ENCODE measurements at places on chromosomes 5 and 9. TPM values are rescaled to one million over a fixed set of nuclear protein-coding genes. Genes with fewer than 3 reads are reported as not detected.

GRCh38 chr5:127892467-127893207 lies 189.4 kb downstream of the CCDC192 start:
- DNase-seq: no peak

DNA sequence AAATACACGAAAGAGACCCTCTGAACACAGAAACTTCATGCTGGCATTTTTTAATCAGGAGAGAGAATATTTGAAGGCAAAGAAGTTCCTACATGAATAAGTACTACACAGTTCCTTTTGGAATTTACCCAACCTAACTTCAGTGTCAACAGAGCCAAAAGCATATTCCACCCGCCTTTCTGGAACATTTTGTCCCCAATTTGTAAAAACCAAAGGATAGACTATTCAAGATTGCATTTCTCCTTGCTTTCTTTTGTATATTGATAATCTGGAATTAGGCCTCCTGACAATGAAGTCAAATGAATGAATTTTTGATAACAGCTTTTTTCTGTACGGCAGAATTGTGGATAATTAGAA lies 39.4 kb upstream of the TRAF1 start:
- no peak for DNase-seq

- peak; percentile 92 for DNase-seq
Observed at GRCh38 chr5:32331217-32331934, 18.6 kb upstream of the MTMR12 start.

OR1J2 gene
- total RNA-seq: not detected

- no peak for DNase-seq
Observed at GRCh38 chr5:101915554-101915953, 380.5 kb downstream of the SLCO4C1 start.

GABBR2 gene
- total RNA-seq: 0.97 TPM

GRCh38 chr5:65103756-65104440 lies 335.2 kb downstream of the CWC27 start:
- no peak for DNase-seq

DNA sequence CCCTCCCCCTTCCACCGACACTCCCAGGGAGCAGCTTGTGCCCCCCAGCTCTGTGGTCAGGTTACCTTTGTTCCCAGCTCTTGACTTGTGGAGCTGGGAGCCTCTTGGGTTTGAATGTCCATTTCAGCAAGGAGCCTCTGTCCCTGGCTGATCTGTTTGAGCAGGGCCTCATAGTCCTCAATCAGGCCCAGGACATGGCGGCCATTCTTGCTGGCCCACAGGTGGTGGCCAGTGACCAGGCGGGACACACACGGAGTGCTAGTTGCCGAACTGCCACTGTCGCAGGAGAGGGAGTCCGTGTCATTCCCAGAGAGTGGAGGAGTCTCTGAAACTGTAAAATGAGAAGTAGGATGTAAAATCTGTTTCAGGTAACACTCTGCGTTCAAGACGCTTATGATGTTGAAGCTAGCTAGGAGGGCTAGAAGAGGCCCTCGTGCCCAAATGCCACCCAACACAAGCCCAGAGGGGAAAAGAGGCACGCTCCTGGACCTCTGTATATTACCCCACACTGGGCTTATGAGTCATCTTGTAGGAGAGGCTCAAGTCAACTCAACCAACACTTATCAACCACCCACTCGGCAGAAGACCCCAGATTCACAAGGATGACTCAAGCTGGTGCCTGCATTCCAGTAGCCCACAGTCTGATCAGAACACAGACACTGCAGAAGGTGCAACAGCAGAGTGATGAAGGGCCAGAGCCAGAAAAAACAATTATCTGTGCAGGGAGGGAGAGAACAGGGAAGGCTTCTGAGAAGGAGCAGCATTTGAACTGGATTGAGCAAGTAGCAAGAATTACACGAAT lies 177.0 kb downstream of the CDK5RAP2 start:
- no peak for DNase-seq

- no peak for DNase-seq
Observed at GRCh38 chr5:133882389-133882695, 86.1 kb downstream of the C5orf15 start.

SPATA31E1 gene
- total RNA-seq: not detected

- DNase-seq: no peak
Observed at GRCh38 chr9:98565152-98566135, 143.3 kb downstream of the GABBR2 start.

ADAMTS6 gene
- total RNA-seq: 0.91 TPM

DNA sequence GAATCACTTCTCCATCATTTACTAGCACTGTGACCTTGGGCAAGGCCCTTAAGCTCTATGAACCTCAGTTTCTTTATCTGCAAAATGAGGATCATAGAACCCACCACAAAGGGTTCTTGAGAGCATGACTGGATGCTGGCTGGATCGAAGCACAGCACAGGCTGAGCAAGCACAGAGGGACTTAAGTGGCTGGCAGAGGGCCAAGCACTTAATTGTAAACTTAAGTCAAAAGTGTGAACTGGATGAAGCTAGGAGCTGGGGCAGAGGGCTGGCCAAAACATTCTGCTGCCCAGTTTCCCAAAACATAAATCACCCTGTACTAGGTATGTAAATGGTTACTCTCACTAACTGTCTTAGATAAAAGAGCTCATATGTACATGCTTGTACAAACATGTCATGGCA lies 112.3 kb upstream of the WWC1 start:
- DNase-seq: no peak

GRCh38 chr9:3150074-3150473 lies 306.2 kb upstream of the PUM3 start:
- no peak for DNase-seq

- no peak for DNase-seq
Observed at GRCh38 chr9:99635032-99635431, 186.7 kb upstream of the NR4A3 start.

DAPK1 gene
- total RNA-seq: 39.1 TPM

DNA sequence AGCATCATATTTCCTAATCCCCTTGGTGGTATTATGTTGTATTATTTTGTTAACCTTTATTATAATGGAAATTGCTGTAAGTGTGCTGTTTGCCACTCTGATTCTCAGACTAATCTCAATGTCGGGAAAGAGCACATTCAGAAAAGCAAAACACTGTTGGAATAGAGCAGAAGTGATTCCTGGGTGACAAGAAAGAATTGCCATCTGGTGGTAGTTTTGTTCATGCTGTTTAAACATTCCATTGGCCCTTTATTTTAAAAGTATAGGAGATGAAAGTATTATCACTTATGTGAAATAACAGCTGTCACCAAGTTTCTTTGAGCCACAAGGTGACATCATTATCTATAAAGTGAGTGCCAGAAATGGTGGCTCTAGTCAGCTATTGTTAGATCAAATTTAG lies 301.3 kb upstream of the SGCD start:
- no peak for DNase-seq

DNA sequence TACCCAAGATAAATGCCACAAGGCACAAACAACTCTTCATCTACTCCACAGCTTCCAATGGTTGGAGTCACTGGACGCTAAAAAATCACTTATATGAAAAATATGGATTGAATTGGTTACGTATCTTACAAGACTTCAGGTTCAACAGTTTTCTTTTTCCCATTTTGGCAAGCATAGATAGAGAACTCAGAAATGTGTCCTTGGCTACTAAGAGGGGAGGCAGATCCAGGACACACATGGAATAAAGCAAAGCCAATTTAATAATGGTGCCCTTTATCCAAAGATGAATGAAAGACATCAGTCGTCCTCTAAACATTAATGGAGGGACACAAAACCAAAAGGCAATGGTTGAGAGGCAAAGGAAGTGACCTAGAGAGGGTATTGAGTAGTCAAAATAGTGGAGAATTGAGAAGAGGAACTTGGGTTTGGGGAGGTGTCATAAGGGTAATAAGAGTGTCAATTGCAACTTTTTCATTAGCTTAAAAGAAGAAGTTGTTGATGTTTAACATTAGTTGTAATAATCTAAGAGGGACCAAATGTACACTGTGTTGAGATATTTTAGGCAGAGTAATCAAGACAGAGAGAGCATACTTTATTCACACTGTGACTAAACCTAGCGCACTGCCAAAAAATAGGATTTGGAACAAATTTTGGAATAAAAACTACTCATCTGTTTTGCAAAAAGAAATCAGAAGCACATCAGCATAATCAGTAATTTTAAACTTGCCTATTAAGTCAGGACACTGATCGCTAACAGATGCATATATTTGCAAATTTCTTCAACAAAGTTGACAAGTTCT lies 308.2 kb downstream of the ARL15 start:
- no peak for DNase-seq

DNA sequence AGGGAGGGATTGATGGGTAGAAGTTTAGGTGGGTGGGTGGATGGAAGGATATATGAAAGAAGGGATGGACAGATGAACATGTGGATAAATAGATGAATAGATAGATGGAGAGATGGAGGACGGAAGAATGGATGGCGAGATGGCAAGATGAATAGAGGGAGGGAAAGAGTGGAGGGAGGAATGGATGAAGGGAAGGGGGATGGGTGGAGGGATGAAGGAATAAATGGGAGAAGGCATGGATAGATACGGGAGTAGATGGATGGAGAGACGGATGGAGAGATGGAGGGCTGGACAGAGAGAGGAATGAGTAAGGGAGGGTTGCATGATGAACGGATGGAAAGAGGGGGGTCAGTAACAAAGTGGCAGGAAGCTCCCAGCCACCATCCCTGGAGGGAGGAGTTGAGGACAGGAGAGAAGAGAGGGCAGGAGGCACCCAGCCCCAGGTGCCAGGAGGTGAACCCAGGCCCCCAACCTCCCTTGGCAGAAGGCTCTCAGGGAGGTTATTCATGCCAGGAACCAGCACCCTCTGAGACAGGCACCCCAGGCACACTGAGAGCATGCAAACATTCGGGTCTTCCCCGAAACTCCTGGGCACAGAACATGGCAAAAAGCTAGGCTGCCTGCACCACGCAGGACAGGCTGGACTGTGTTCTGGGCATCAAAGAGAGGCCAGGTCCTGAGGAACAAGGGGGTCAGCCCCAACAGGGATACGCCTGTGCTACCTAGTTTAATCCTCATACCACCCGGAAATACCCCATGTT lies 9.1 kb downstream of the SARDH start:
- DNase-seq: no peak

DNA sequence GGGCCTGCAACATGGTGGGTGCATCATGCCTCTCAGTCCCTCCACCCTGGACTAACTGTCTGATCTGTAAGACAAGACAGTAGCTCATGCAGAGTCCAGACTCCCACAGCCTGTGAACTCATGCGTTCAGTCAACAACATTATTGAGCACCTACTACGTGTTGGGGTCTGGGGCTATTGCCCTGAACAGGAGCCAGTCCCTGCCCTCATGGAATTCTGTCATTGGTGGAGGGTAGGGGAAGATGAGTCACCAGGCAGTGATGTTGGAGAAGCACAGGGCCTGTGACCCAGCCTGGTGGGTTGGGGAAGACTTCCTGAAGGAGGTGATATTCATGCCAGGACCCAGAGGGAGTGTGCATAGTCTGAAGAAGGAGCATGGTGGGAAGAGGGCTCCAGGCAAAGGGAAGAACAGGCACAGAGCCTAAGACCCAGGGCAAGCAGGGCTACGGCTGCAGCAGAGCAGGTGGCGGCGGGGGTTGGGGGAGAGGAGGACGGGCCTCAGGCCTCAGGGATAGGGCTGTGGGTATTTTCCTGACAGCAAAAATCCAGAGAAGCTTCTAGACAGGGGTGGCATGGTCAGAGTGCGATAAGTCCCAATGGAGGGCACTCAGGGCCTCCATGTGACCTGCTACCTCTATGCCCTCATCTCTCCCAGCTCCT lies 26.7 kb upstream of the PSD2 start:
- DNase-seq: no peak

DNA sequence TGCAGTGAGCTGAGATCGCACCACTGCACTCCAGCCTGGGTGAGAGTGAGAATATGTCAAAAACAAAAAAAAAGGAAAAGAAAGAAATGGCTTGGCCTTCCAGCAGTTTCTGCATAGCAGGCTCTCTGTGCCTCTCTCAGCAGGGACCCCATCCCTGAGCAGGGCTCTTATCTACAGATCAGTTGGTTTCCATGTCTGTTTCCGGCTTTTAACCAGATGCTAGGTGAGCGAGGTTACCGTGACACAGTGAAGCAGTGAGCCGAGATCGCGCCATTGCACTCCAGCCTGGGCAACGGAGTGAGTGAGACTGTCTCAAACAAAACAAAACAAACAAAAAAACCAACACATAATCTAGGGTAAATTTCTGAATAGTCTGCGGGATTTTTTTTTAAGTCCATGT lies 51.4 kb downstream of the COL5A1 start:
- no peak for DNase-seq

DNA sequence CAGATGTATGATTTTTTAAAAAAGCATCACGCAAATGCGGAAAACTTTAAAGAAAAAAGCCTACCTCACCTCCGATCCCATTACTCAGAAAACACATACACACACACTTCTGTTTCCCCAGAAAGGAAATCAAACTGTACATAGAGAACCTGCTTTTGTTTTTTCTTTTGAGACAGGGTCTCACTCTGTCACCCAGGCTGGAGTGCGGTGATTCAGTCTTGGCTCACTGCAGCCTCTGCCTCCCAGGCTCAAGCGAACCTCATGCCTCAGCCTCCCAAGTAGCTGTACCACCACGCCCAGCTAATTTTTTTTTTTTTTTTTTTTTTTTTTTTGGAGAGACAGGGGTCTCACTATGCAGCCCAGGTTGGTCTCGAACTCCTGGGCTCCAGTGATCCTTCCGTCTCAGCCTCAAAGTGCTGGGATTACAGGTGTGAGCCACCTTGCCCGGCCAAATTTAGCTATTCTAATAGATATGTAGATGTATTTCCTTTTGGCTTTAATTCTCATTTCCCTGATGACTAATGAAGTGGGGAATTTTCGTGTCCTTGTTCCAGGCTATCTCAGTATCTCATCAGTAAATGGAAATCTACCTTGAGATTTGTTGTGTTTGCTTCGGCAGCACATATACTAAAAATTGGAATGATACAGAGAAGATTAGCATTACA lies 25.7 kb upstream of the EEIG1 start:
- peak; percentile 42 for DNase-seq

NR4A3 gene
- total RNA-seq: 1.1 TPM

- DNase-seq: no peak
Observed at GRCh38 chr9:121196389-121196788, 5.3 kb downstream of the RAB14 start.

DNA sequence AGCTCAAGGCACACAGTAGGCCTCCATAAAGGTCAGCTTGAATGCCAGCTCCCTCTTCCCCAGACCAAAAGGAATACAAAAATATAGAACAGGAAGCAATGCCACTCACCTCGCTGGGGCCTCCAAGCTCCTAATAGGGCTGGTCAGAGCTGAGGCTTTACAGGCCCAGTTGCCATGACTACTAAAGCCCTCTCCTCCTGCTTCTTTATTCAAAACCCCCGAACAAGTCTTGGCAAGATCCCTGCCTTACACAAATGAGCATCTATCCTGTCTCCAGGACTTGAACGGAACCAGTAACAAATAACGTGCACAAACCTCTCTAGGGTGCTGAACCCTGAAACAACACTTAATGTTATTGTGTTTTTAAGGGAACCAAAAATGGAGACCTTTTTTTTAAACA lies 136.3 kb downstream of the SIL1 start:
- no peak for DNase-seq
